ENCODE measurements at places on chromosomes 7 and 10.

- no peak for DNase-seq
Observed at GRCh38 chr10:63208986-63209385, 75.9 kb downstream of the NRBF2 start.

DNA sequence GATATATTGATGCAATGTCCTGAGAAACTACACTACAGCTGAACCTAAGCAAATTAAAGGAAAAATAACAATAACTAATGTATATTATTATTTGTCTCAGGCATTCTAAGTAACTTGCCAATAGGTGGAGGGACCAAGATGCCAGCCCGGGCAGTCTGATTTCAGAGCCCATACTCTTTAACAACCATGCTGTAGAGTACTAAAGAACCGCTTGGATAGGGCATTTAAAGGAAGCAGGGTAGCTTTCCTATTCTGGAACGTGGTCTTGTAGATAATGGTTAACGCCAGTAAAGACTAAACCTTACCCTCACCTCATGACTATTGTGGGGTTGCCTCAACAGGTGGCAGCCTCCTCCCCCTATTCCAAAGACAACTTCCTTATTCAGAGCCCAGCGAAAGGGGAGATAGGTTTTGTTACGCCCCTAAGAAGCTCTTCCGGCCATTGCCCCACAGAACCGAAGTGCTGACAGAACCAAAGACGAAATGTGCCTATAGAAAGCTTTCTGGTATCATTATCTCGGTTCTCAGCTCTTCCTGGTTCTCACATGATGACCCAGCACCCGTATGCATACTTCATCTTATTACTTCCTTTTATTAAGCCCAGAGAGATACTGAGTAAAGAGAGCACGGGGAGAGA, 707 bp upstream of the C1GALT1 start:
- peak; percentile 59 for DNase-seq

DNA sequence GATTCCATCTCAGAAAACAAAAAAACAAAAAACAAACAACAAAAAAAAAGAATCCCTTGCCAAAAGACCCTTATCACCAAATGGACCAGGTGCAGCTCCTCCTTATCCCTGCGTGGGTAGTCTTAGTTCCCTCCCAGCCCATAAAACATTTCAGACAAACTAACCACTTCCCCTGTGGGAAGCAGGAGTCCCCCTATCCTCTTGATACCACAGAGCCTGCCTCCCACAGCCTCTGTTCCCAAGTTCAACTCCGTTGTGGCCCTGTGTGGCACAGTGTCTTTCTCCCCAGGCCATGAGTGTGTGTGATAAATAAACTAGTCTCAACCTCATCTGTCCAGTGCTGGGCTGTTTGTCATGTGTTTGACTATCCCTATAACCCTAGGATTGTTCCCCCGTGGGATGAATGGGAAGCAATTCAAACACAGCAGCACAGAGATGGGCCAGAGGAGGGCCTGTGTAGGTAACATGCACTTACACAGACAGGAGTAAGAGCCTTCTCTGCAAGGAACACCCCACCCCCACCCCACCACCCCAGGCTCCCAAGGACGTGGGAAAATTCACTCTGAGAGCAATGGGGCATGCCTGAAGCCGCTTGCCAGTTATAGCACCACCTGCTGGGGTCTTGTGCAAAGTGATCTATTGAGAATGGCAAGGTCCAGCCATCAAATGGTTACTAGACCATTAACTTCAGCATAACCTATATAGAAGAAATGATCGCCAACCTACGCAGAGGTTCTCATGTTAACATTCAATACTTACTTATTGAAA, 147.1 kb upstream of the GHITM start:
- DNase-seq: peak; percentile 58

DNA sequence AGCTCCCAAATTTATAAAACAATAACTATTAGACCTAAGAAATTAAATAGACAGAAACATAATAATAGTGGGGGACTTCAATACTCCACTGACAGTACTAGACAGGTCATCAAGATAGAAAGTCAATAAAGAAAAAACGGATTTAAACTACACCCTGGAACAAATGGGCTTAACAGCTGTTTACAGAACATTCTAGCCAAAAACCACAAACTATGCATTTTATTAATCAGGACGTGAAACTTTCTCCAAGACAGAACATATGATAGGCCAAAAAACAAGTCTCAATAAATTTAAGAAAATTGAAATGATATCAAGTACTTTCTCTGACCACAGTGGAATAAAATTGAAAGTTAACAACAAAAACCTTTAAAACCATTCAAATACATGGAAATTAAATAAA, 46.4 kb downstream of the ZNF680 start:
- DNase-seq: no peak

DNA sequence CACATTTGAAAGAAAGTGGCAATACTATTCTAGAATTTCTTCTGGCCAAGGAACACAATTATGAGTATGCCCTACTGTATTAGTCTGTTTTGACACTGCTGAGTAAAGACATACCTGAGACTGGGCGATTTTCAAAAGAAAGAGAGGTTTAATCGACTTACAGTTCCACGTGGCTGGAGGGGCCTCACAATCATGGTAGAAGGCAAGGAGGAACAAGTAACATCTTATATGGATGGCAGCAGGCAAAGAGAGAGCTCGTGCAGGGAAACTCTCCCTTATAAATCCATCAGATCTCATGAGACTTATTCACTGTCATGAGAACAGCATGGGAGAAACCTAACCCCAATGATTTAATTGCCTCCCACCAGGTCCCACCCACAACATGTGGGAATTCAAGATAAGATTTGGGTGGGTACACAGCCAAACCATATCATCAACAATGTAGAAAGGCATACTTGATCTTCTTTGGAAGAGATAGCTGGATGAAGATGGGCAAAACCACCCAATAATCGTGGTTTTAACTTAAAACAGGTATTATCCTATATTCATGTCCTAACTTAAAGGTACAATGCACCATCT, 113.9 kb downstream of the ETV1 start:
- DNase-seq: peak; percentile 8
